BJ (cell line): ENCODE measurements at places on chromosomes 4 and X.

DNA sequence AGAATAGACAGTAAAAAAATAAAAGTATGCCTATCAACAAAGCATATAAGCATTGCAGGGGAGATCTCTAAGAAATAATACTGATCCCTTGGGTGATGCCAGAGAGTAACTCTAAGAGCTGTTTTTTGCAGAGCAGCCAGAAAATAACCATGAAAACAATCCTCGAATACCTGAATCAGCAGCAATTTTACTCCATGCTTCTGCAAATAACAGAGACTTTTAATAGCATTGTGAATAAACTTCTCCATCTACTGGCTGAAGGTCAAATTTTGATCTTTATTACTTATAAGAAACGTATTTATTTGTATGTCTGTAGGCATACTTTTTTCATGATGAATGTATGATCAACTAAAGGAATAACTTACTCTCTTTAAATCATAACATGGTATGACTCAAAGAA, 334.5 kb downstream of the GALNTL6 start:
- no peak for DNase-seq

DNA sequence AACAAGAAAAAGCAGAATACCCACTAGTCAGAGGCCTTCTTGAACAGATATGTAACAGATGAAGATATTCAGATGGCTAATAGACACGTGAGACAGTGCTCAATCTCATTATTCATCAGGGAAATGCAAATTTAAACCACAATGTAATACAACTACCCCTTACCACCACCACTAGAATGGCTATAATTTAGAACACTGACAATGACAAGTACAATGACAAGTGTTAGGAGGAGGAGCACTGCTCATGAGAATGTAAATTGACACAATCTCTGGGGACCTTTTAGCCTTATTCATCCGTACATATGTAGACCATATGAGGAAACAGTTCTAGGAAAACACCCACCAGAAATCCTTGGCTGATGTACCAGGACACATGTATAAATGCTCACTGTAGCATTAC, 13.1 kb downstream of the ZNF81 start:
- DNase-seq: no peak

GRCh38 chr4:77701121-77701520, 95.5 kb downstream of the CXCL13 start:
- DNase-seq: no peak

DNA sequence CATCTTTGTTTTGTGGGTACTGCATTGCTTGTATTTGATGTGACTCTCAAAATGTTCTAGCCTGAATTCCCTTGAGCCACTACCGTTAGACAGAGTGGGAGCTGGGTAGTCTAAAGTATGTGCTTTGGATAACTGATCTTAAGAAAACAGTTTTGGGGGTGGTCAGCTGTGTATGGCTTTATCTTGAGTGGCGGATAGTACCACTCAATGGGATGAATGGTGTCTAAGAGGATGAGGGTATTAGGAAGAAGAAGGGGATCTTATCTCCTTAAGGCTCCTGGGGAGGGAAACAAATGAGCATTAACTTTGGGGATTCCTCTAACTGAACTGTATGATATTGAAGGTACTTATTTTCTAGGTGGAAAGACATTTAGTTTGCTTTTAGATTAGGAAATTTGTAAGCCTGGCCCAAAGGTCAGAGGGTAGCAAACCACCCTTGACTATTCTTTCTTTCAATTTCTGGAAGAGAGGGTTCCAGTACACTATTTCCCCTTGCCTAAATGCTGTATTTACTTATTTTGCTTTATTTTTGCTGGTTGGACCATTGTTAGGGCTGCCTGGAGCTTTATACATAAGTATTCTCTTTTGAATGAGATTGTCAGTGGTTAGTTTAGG, 11.3 kb downstream of the BMP2K start:
- no peak for DNase-seq

DNA sequence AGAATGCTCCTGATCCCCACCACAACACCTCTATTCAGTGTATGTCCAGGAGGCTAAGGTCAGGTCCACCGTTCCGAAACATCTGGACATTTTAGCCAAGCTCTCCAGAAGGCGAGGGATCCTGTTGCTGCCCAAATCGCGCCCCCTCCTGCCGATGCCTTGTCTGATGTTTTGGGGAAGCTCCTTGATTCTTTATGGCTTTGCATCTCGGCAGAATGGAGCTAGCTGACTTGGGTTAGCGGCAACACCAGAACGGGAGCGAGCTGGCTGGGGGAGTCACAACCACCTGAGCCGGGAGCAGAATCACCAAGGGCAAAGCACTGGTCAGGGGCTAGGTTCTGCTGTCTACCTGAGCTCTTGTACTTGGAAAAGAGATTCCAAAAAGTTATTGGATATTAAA, 6.6 kb upstream of the POU3F4 start:
- DNase-seq: no peak

DNA sequence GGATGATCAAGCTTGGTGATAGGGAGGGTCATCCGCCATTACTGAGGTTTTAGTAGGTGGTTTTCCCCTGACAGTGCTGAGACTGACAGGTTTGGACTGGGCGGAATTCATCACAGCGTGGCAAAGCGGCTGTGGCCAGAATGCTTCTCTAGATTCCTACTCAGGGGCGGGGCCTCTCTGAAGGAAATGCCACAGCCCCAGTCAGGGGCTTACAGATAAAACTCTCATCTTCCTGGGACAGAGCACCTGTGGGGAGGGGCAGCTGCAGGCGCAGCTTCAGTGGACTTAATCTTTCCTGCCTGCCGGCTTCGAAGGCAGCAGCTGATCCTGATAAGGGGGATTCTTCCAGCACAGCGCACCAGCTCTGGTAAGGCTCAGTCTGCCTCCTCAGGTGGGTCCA, 316.7 kb downstream of the RPA4 start:
- no peak for DNase-seq

DNA sequence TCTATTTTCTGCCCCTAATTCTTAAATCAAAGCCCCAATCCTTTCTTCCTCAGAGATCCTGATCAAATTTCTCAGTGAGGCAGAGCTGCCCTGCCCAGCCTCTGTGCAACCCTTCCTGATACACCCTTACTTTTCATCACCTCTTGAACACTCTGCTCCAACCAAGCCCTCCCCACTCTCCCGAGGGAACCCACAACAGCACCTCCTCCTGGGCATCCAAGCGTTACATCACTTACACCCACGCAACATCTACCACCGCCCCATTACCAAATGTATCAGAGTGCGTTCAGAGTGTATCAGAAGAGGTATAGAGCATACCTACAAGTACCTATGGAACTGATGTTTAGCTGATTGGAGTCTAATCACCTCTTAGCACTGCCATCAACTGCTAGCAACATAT, 186.5 kb downstream of the RAP1GDS1 start:
- DNase-seq: no peak

DNA sequence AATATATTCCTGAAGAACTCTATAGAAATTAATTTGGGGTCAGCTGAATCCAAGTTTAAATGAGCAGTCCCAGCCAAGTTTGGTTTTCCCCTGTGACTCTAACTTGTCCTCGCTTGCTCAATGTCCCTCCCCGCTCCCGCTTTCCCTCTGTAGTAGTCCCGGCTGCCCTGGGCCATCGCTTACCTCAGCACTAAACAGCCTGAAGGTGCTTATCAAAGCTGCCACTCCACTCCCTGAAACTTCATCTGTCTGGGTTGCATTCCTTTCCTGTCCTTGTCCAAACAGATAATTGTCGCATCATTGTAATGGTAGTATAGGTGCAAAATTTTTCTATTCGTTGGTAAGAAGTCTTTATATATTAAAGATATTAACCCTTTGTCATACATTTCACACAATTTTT, 12.8 kb downstream of the SLC25A43 start:
- DNase-seq: no peak

DNA sequence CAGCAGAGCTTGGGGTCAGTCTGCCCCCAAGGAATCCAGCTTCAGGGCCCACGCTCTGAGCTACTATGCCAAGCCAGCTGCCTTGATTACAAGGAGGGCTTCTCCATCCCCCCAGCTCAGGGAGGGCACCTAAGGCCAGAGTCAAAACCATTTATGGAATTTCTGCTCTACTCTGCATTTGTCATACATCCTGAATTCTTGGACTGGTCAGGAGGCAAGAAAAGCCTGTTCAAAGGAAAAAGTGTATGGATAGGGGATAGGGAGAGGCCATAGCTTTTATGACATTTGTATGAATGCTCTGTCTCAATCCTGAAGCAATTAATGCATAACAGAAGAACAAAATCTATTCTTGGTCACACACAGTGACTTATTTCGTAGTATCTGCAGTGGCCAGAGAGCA, 32.2 kb downstream of the EDNRA start:
- DNase-seq: peak; percentile 52

GRCh38 chr4:24040811-24041210, 151.0 kb upstream of the PPARGC1A start:
- DNase-seq: no peak

DNA sequence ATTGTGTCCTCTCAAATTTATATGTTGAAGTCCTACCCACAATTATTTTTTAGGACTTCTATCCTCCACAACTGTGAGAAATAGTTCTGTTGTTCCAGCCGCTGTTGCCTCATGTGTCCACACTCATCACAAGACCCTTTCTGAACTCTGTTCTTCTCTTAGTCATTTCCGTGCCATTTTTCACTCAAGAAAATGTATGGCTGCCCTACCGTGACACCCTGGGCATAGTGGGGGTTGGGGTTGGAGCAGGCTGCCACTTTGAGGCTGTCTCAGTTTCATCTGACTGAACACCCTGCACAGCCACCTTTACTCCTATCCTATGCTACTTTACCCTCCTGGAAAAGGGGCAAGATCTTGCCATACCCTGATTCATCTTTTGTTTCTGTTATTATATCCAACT, 319.1 kb downstream of the TENM3 start:
- no peak for DNase-seq

GRCh38 chrX:130772776-130773143, 130.2 kb downstream of the ENOX2 start:
- DNase-seq: no peak

GRCh38 chrX:40167850-40168479, 70.2 kb upstream of the BCOR start:
- DNase-seq: no peak

DNA sequence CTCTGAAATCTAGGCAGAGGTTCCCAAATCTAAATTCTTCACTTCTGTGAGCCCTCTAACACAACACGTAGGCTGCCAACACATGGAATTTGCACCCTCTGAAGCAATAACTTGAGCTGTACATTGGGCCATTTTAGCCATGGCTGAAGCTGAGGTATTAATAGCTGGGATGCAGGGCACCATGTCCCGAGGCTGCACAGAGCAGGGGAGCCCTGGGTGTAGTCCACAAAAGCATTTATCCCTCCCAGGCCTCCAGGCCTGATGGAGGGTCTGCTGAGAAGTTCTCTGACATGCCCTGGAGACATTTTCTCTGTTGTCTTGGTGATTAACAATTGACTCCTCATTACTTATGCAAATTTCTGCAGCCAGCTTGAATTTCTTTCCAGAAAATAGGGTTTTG, 127.9 kb downstream of the PABPC4L start:
- no peak for DNase-seq
